Posterior vena cava (tissue), 2 donors: ENCODE measurements at places on chromosomes 7 and 10. TPM values are rescaled to one million over a fixed set of nuclear protein-coding genes. Genes with fewer than 3 reads are reported as not detected.

The TMEM184A gene
- total RNA-seq, result not detected

The WAC gene
- 101 TPM for total RNA-seq

The SPAM1 gene
- total RNA-seq, result not detected

The STRIP2 gene
- 0.33 TPM for total RNA-seq

- no peak for DNase-seq
Measured at GRCh38 chr7:7736671-7737070, 18.3 kb upstream of the RPA3 start.

DNA sequence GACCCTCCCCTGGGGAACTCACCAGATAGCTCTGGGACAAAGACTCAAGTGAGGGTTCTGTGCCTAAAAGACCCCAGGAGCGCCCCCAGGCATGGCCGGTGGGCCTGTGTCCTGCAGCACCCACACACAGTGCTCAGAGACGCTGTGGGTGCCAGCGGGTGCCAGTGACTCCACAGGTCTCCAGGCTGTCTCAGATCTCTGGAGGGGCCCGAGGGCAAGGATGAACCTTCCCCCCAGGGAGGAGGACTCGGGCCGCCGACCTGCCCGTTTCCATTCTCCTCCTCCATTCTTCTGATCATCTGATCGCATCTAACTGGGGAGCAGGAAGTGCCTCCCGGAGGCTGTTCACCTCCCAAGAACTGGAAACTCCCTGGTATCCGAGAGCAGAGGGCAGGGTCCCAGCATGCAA, 980 bp downstream of the ADAM8 start:
- no peak for DNase-seq
